Amniotic epithelial cell (primary cell): ENCODE measurements at places on chromosomes 6 and 20.

- no peak for DNase-seq
Measured at GRCh38 chr6:55198715-55199114, 24.4 kb downstream of the HCRTR2 start.

- DNase-seq: peak; percentile 48
Measured at GRCh38 chr20:12966468-12967085, 42.2 kb upstream of the SPTLC3 start.

- no peak for DNase-seq
Measured at GRCh38 chr6:161649841-161650240, 376.0 kb upstream of the AGPAT4 start.

DNA sequence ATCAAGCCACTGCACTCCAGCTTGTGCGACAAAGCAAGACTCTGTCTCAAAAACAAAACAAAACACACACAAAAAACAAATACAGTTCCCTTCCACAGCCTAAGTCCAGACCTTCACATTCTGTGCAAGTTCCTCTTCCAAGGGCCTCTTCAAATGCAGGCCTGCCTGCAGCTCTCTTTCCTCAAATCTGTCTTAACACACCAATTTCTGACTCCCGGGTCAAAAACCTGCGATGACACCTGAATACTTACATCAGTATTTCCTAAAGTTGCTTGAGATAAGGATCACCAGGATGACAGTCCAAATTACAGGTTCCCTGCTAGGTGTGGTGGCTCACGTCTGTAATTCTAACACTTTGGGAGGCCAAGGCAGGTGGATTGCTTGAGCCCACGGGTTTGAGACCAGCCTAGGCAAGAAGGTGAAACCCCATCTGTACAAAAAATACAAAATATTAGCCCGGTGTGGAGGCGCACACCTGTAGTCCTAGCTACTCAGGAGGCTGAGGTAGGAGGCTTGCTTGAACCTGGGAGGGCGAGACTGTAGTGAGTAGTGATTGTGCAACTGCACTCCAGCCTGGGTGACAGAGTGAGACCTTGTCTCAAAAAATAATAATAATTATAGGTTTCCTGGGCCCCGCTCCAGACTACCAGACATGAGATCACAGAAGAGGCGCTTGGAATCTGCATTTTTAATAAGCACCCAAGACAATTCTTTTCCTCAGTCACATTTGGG, 8.8 kb upstream of the PARD6B start:
- DNase-seq: no peak

GRCh38 chr20:61972636-61973508, 92.8 kb downstream of the TAF4 start:
- no peak for DNase-seq

DNA sequence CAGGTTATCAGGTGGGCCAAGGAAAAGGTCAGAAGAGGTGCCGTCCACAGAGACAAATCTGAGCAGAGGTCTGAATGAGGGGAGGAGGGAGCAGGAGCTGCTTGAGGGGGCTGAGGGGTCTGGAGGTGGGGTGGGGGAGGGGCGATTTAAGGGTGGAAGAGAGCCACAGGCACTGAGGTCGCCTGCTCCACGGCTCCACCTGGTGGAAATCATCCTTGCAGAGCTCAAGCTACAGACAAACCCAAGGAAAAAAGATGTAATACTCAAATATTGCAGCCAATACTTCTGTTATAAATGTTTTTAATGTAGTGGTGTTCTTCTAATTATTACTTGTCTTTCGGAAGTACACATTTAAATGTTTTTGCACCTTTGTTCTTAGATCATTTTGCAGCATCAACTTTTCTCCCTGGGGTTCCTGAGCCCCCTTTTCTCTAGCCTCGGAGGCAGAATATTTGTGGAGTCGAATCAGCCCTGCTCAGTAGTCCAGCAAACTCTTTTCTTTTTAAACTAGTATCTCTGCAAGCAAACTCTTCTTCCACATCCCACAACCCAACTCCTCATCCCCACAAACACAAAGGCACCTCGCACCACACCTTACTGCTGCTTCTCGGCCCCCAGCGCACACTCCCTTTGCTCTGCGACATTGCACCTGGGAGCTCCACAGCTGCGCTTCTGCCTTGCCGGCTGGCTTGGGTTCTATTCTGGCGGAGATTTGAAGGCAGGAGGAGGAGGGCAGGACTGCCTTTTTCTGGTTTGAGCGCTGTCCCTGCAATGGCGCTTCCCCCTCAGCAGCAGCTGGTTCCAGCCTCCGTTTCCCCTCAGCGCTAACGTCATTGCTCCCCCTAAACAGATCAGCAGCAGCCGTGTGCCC, 51.0 kb upstream of the TFAP2A start:
- peak; percentile 64 for DNase-seq

- no peak for DNase-seq
Measured at GRCh38 chr20:2984028-2984501, 59.4 kb upstream of the GNRH2 start.

GRCh38 chr6:5878792-5879191, 127.9 kb downstream of the NRN1 start:
- DNase-seq: no peak

DNA sequence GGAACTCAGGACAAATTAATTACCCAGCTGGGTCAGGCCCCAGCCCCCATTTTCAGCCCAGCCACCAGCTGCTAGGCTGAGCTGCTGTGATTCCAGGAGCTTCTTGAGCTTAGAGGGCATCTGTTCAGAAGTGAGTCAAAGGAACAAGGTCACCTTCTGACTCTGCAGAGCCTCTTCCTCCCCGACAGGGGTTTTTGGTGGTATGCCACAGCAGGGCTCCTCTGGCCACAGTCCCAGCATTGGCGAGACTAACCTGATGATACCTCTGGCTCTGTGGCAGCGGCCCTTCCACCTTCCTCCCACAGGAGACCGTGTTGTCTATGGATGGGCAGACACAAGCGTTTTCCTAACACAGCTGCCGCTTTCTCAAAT, 39.7 kb downstream of the ZC3H12D start:
- no peak for DNase-seq

DNA sequence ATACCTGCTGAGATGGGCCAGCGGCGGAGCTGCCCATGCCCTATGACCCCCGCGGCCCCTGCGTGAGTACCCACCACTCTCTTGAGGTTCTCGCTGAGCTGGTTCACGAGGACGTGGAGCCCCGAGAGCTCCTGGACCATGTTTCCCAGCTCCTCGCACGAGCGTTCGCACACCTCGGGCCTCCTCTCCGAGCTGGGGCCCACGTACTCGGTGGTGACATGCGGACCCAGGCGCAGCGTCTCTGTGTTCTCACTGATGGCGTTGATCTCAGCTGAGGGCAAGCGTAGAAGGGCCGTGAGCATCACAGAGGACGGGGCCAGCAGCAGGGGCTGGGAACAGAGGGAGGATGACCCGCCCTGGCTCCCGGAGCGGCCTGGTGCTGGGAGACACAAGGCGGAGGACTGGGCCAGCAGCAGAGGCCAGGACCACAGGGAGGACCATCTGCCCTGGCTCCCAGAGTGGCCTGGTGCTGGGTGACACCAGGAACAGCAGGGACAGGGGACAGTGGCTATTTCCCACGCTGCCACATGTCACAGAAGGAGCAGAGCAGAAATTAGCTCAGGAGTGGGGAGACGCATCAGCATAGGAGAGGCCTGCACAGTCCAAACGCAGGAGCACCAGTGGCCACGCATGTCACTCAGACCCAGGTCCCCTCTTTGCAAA, 11.8 kb downstream of the THBS2 start:
- no peak for DNase-seq

DNA sequence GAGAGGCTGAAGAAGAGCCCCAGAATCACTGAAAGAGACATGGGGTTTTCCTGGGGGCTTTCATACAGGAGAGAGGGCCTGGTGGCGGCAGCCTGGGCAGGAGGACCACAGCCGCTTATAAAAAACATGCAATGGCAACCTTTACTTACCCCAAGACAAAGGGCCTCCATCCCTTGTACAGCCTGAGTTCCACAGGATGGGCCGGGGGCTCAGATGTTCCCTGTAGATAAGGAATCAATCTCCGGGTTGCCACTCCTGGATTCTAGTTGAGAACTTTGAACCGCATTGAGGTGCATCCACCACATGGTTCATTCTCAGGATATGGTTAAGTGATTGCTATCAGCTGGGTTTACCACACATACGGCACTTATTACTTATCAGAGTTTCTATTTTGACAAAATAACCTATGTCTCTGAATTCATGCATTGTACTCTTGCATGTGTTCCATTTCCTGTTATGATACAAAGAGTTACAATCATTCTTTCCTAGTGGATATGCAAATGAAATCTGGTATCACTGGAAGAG, 677.6 kb downstream of the KIF16B start:
- DNase-seq: no peak

DNA sequence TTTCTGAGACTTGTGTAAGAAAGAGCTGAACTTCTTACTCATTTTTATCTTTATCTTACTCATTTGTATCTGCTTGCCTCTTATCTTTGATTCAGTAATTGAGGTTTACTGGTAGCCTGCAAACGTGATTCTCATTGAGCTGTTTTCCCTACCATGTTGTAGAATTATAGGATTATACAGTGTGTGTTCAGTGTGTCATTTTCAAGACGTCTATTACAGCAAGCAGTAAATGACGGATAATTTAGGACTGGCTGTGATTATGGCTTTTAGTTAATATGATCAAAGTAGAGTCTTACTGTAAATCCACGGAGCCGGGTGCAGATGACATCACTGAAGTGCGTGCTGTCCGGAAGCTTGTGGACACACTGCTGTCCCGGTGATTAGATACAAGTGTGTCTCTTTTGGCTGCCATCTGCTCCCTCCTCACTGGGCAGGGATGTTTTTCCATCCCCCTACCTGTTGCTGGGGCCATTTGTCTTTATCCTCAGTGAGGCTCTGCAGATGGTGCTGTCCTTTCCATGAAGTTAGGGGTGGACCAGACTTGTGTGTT, 6.0 kb downstream of the NELFCD start:
- peak; percentile 55 for DNase-seq

DNA sequence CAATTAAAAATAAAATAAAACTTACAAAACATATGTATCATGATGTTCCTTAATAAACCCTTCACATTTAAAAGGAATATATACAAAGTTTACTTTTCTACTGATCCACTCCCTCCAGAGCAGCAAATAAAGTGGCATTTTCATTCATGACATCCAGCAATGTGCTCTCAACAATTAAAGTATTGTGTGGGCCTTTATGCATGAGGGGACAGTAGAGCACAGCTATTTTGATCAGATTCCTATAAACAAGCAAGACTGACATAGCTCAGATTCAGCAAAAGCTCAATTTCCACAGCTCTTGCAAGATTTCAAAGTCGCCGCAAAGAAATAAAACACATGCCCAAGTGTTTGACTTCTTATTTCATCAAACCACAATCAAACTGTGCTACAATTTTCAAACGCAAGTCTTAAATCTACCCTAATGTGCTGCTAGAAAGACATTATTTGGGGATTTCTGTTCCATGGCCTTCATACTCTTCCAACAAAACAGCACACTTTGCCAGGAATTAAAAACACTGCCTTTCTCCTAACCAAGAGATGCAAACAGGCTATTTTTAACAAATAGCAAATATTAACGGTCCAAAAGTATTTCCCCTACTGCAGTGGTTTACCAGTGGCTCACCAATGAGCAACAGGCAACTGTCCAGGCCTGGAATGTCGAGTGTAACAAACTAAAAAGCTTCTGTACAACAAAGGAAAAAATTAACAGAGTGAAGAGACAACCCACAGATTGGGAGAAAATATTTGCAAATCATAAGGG, 52.3 kb downstream of the MBOAT1 start:
- no peak for DNase-seq

DNA sequence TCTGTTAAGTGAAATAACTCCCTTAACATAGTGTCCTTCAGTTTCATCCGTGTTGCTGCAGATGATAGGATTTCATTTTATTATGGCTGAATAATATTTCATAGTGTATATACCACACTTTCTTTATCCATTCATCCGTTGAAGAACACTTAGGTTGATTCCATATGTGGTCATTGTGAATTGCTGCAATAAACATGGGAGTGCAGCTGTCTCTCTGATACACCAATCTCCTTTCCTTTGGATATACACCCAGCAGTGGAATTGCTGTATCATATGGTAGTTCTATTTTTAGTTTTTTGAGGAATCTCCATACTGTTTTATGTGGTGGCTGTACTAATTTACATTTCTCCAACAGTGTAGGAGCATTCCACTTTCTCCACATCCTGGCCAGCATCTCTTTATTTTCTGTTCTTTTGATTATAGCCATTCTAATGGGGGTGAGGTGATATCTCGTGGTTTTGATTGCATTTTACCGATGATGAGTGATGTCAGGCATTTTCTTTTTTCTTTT, 193.2 kb downstream of the SLC16A10 start:
- DNase-seq: no peak

DNA sequence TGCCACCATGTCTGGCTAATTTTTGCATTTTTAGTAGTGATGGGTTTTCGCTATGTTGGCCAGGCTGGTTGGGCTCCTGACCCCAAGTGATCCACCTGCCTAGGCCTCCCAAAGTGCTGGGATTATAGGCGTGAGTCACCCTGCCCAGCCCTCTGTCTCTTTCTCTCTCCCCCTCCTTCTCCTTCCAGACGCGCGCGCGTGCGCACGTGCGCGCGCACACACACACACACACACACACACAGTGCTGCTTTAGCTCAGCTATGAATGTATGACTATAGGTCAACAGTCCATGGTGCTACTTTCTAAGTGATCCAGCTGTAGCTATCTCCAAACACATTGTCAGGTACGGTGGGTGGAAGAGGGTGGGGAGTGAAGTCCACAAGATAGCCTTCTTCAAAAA, 449.5 kb downstream of the PHF3 start:
- no peak for DNase-seq

- peak; percentile 91 for DNase-seq
Measured at GRCh38 chr6:169172456-169172855, 81.2 kb downstream of the THBS2 start.

DNA sequence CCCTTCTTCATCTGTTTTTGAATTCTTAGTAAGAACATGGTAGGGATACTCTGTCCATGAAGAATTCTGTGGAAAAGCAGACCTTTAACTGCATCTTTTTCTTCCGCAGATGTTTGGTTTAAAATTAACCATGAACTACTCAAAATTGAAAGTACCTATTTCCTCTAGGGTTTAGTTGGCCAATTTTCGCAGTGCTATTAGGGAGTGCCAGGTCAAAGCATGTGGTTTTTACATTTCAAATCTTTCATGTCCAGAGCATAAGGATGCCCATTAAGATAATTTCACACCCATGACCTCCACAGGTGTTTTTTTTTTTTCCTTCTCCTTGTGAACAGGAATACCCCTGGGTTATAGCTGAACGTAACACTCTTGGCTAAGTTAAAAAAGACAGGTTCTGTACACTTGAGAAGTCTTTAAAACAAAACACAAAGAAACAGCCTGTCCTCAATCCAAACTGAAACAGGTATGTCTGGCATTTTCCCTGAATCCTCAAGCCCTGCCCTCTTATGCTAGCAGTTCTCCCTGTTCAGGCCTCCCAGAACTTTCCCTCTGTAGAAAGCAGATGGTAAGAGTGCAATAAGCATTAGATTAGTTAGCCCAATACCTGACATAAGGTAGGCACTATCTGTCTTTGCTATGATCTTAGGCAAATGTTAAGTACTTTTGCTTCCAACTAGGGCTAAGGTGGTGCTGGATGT, 67.1 kb downstream of the ELOVL5 start:
- no peak for DNase-seq

DNA sequence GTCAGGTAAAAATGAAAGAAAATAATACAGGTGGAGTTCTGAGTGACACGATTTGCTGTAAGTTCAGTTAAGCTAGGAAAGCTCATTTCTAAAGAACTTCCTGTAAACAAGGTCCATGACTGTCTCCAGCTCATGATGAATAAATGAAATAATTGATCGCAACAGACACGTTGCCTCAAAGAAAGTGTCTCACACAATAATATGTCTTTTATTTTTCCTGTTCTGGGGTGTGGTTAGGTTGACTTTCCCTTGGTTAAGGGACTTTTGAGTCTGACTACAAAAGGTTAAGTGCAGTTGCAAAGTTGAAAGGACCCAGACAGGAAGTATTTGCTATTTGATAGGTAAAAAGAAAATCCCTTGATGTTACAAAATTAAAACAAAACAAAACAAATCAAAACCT, 304.2 kb upstream of the PRDM1 start:
- DNase-seq: no peak
